ENCODE measurements at places on chromosomes 1 and 21.

- ATAC-seq = peak; percentile 39
Observed at GRCh38 chr21:27269644-27270043, 302.8 kb upstream of the ADAMTS5 start.

DNA sequence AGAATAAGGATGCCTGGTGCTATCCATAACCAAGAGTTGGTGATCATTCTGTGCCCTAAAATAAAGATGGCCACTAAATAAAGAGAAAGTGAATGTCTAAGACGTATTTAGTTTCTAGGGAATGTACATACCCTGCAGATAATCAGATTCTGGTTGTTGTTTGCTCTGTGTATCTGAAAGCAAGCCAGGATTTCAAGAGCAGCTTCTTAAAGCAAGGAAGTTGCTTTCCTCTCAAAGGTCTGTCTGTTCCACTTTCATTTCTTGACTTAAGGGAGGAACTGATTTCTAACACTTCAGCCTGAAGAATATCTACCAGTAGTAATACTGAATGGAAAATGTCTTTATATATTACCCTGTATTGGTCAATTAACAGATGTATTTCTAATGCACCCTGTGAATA is 88.8 kb downstream of the KIF1B start:
- ATAC-seq = no peak

DNA sequence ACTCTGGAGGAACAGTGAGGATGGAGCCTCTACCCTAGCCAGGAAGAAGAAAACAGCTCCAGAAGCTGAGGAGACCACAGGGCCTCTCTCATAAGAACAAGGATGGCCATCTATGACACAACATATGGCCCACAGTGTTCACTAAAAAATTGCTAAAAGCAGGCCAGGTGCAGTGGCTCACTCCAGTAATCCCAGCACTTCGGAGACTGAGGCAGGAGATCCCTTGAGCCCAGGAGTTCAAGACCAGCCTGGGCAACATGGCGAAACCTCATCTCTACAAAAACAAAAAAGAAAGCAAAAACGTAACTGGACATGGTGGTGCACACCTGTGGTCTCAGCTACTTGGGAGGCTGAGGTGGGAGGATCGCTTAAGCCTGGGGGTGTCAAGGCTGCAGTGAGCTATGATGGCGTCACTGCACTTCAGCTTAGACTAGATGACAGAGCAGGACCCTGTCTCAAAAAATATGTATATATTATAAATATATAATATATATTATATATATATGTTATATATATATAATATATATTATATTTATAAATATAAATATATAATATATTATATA is 103.1 kb downstream of the TOMM20 start:
- no peak for ATAC-seq

DNA sequence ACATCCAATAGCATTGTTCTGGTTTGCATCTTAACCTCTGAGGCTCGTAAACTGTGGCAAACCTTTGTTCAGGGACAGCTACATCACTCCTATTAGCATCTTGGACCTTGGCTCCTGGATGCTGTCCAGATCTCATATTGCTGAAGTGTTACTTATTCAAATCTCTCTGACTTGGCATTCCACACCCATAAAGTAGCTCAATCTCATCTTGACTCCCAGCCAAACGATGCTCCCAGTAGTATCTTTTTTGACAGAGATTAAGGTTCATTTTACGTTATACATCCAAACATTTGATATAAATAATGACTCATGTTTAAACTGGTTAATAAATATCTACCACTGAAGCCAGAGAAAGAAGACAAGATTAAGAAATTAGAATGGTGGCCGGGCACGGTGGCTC is 4.4 kb upstream of the FLVCR1 start:
- ATAC-seq = no peak

- peak; percentile 82 for ATAC-seq
Observed at GRCh38 chr1:146012703-146013558, 8.6 kb downstream of the HJV start.

GRCh38 chr1:227317011-227317451 is 1.3 kb downstream of the CDC42BPA start:
- peak; percentile 28 for ATAC-seq

GRCh38 chr1:156708218-156708661 is 2.9 kb upstream of the CRABP2 start:
- ATAC-seq = no peak

DNA sequence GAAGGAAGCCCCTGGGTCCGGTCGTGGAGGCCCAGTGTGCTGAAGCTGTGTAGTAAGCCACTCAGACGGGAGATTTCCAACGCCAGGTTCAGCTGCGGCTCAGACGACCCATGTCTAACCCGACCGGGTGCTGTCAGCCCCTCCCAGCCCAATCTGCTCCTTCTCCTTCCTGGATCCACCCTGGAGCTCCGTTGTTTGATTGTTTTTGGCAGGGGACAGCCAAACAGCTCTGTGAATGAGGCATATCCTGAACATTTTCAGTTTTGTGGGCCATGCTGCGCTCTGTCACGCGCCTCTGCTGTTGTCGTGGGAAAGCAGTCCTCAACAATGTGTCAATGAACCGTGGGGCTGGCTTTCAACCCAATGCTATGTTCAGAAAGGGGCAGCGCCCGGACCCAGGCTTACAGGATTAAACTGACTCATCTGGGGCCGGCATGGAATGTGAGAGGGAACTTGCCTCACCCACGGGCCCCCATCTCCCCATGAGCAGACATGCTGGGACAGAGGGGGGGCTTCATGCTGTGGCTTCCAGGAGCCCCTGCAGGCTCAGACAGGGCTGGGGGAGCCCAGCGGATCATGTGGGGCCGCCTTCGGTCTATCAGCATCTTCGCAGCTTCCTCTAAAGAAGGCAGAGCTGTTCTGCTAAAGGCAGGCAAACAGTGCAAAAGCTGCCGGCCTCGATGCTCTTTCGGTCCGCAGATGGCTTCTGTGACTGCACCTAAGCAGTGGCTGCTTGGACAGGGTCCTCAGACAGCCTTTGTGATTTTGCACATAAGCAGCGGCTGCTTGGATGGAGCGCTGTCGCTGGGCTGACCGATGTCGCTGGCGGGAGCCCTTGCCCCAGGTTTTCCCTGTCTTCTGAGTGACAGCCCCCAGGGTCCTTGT is 101.7 kb downstream of the RIPK4 start:
- peak; percentile 54 for ATAC-seq

DNA sequence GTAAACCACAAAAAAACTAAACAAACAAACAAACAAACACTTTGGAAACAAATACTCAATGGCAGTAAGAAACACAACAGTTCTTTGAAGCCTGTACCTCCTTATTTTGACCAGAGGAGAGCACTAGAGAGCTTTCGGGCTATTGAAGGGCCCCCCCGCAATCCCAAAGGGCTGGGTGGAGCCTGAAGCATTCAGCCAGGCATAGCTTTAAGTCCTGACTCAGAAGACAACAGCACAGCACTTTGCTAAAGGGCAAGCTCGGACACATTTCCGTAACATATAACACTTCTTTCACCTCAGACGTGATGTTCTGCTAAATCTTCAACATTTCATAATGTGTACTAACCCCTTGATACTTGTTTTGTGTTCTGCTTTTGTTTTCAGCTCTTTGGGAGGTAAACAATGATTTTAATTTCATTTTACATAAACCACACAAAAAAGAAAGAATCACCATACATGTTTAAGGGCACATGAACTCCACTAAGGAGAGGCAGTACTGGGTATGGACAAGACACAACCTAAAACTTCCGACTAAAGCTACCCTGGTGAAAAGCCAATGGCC is 9.7 kb upstream of the SHCBP1L start:
- ATAC-seq = peak; percentile 100

- peak; percentile 55 for ATAC-seq
Observed at GRCh38 chr1:50929376-50929958, 30.6 kb downstream of the FAF1 start.

GRCh38 chr1:27416387-27417111 is 24.1 kb downstream of the GPR3 start:
- peak; percentile 67 for ATAC-seq

- no peak for ATAC-seq
Observed at GRCh38 chr1:36910886-36911540, 123.3 kb downstream of the GRIK3 start.

- peak; percentile 87 for ATAC-seq
Observed at GRCh38 chr1:243713470-243714186, 136.4 kb downstream of the AKT3 start.

DNA sequence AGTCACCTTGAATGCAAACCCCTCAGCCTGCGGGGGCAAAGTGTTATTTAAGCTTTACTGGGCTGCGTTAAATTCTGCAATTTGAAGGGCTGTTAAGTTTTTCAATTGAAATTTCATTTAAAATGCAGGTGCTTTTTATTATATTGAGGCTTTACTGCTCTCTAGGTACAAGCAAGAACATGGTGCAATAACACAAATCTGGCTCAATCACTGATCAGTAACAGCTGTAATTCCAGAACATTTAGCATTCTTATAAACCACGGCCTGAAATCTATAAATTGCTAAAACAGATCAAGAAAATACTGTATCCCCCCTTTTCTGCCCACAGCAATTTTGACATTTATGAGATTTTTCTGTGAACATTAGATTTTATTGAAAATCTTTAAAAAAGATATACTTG is 322.8 kb downstream of the KCTD3 start:
- ATAC-seq = no peak

- ATAC-seq = no peak
Observed at GRCh38 chr1:153397924-153398651, 7.2 kb upstream of the S100A8 start.

DNA sequence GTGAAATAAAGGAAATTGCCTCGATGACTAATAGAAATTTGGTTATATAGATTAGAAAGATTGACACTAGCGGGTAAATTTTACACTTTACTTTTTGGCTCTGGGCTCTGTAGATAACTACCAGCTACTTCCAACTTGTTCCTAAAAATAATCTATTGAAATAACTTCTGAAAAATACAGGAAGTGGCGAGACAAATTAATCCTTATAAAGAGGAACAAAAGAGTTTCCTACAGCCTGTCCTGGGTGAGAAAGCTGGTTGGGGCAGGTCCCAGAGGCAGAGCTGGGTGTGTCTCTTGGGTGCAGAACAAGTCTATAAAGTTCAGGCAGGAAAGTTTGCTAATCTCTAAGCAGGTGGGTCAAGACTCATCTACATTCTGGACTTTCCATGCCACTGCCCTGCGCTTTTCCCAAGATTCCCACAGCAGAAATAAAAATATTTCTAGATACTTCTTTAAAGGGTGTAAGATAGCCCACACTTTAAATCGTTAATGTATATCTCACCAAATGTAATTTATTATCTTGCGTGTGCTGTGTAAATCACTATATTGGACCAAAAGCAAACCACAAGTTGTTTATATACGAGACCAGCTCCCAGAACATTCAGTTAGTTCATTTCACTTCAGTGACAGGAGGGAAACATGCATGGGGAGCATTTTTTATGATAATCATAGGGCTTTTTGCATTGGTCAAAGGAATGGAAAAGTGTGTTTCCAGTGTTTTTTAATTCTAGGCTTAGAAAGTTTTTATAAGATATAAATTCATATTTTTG is 70.1 kb upstream of the NRIP1 start:
- ATAC-seq = no peak

DNA sequence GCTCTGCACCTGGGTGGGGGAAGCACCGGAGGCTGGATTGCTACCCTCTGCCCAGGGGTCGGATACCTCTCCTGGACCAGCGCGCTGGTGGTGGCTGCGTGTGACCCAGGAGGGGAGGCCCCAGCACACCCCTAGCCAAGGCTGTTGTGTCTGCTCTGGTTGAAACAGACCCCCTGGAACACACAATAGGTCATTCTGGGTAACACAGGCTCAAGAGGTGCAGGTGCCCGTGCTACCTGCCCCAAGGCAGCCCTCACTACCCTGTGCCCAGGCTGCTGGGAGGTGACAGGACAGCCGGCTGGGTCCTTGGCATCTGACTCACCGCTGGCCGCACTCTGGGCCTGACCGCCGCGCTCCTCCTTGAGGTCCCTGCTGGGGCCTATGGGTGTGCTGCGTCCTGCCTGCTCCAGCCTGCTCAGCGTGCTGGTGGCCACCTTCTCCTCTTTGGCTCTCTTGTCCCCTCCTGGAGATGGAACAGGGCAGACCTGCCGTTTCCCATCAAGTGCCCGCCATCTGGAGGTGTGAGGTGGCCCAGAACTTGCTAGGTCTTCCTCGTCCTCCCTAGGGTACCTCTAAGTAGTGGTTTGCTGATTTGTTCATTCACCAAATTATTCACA is 30.0 kb downstream of the ZBTB17 start:
- no peak for ATAC-seq

GRCh38 chr1:51600529-51600928 is 16.4 kb upstream of the OSBPL9 start:
- no peak for ATAC-seq

DNA sequence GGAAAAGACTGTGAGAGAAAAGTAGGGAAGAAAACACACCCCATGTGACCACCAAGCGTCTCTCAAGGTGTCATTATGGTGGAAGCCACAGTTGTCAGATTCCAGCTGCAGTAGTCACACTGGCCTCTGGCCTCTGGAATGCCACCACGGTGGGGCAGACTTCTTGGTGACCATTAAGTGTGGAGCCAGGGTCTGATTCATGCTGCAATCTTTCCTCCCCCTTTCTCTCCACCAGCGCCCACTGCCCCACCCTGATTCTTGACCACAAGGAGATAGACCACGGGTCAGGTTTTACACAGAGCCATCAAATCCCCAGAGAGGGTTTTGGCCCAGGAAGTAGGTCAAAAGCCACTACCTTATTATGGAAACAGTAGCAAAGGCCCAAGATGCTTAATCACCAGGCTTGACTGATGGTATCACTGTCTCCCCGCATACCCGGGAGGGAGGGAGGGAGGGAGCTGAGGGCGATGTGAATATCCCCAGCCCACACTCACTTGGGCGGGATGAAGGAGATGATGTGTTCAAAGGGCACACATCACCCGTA is 52.7 kb upstream of the GRHL3 start:
- peak; percentile 82 for ATAC-seq

DNA sequence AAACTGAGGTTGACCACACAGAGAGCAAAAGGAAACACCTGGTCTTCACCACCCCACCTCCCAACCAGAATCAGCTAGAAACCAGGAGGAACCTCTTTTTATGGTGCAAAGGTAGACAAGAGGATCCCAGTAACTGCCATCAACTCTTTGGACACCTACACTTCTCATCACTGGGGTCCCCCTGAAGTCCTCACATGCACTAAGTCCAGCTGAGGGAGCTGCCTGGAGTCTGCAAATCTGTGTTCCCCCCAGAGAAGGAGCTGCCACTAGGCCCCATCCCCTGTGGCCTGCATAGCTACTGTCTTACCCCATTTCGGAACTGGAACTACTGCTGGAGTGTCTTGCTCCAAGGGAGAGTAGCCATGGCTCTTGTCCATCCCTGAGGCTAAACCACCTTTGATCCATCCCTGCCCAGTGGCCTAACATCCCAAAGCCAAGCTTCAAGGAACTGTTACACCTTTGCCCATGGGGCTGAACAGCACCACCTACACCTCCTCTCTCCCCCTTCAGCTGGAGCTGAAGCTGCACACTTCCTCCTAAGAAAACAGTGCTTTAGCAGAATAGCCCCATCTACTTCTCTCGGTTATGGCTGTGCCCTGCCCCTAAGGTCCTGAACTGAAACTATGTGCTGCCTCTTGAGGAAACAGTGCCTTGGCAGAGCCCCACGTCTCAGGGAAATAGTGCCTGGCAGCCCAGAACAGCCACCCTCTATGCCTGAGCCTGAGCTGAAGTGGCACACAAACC is 85.4 kb upstream of the CD53 start:
- ATAC-seq = no peak

GRCh38 chr1:98292994-98293393 is 368.5 kb upstream of the SNX7 start:
- no peak for ATAC-seq
